Caco-2 (cell line): ENCODE measurements at places on chromosomes 1 and 21. TPM values are rescaled to one million over a fixed set of nuclear protein-coding genes. Genes with fewer than 3 reads are reported as not detected.

DNA sequence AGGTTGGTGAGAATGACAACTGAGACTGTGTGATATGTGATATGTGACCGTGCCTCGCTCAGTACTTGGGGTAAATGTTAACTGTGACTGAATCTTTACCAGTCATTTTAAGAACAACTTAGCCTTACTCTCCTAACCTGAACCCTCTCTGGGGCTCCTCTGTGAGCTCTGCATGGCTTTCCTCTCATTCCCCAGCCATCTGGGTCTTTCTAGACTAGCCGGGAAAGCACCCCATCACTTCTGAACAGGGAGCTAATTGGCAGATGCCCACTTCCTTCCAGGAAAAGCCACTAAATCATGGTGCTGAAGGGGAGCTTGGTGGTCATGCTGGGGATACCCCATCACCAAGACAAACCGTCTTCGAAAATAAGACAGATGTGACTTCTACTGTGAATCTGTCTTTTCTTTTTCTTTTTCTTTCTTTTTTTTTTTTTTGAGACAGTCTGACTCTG is 16.5 kb upstream of the FOXO6 start:
- H3K36me3 ChIP-seq = no peaks in the 10 kb centered on the region
- no peak for DNase-seq
- H3K27me3 ChIP-seq = no peaks in the 10 kb centered on the region
- no peaks in the 10 kb centered on the region for H3K4me1 ChIP-seq

GRCh38 chr1:193103759-193104501 is 1.3 kb downstream of the GLRX2 start:
- H3K4me1 ChIP-seq = peaks cover 8% of the 10 kb centered on the region; the same call in 1 of the 2 replicates
- H3K4me3 ChIP-seq = peak overlapping the region; percentile 57
- DNase-seq = no peak
- peak overlapping the region; percentile 75 for H3K27ac ChIP-seq
- no peaks in the 10 kb centered on the region for H3K27me3 ChIP-seq

- H3K4me1 ChIP-seq = no peaks in the 10 kb centered on the region
- no peak overlapping the region for H3K27ac ChIP-seq
- DNase-seq = no peak
- peaks cover 4% of the 10 kb centered on the region for H3K36me3 ChIP-seq
- no peaks in the 10 kb centered on the region for H3K27me3 ChIP-seq
- H3K4me3 ChIP-seq = no peak overlapping the region
Observed at GRCh38 chr1:21867451-21867996, 55.5 kb downstream of the LDLRAD2 start.

- H3K27me3 ChIP-seq = no peaks in the 10 kb centered on the region
- peaks cover 4% of the 10 kb centered on the region; the same call in 1 of the 2 replicates for H3K4me1 ChIP-seq
- DNase-seq = peak; percentile 46
- peak overlapping the region; percentile 81 for H3K27ac ChIP-seq
- peak overlapping the region; percentile 4 for H3K4me3 ChIP-seq
- no peaks in the 10 kb centered on the region for H3K36me3 ChIP-seq
Observed at GRCh38 chr1:53982034-53982762, 35.8 kb downstream of the LDLRAD1 start.

The LDLRAD1 gene
- total RNA-seq = not detected in 2 replicates

DNA sequence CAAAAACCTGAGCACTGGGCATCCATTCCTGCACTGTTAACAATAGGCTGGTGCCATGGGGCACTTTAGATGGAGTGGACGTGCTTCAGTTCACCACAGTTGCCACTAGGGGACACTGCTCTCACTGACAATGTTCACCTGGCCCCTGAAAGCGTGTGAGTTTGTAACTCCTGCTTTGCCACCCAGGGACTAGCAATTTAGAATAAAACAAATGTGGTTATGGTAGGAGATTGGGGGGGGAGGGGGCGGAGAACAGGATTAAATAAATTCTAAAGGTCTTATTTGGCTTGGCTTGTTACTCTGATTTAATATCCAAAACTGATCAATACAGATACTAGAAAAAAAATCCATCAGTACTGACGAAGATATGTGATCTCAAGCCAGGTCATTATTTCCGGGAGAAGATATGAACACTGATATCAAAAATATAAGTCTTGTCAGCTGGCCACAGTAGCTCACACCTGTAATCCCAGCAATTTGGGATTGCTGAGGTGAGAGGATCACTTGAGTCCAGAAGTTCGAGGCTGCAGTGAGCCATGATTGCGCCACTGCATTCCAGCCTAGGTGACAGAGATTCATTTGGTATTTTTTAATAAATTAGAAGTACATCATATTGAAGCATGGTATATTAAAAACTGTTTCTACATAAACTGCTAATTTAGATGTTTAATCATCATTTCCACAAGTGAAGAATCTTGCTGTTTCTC is 23.2 kb downstream of the INTS7 start:
- no peaks in the 10 kb centered on the region for H3K27me3 ChIP-seq
- DNase-seq = peak; percentile 68
- H3K36me3 ChIP-seq = no peaks in the 10 kb centered on the region

- no peak overlapping the region for H3K4me3 ChIP-seq
- no peak for DNase-seq
- no peaks in the 10 kb centered on the region for H3K4me1 ChIP-seq
- no peaks in the 10 kb centered on the region for H3K36me3 ChIP-seq
- H3K27ac ChIP-seq = peak overlapping the region; percentile 49
Observed at GRCh38 chr21:42684109-42684916, 30.9 kb downstream of the PDE9A start.

The NEGR1 gene
- 0.05 TPM in 1 of 2 replicates, not detected in the other for total RNA-seq

GRCh38 chr1:41882068-41882477 is 36.6 kb downstream of the HIVEP3 start:
- H3K4me3 ChIP-seq = no peak overlapping the region
- no peak for DNase-seq
- H3K4me1 ChIP-seq = 0 out of 2 replicates have a peak, but pooled peaks cover 3% of the 10 kb centered on the region
- H3K36me3 ChIP-seq = no peaks in the 10 kb centered on the region
- no peaks in the 10 kb centered on the region for H3K27me3 ChIP-seq

- H3K27ac ChIP-seq = no peak overlapping the region
- H3K36me3 ChIP-seq = no peaks in the 10 kb centered on the region
- H3K4me1 ChIP-seq = no peaks in the 10 kb centered on the region
- no peak overlapping the region for H3K4me3 ChIP-seq
Observed at GRCh38 chr1:194339471-194339870, 1153.1 kb upstream of the B3GALT2 start.

GRCh38 chr1:108665067-108665466 is 4.2 kb upstream of the HENMT1 start:
- H3K4me1 ChIP-seq = no peaks in the 10 kb centered on the region
- no peak for DNase-seq
- H3K36me3 ChIP-seq = no peaks in the 10 kb centered on the region

The TMPRSS2 gene
- total RNA-seq = 71.0 and 74.9 TPM in 2 replicates

DNA sequence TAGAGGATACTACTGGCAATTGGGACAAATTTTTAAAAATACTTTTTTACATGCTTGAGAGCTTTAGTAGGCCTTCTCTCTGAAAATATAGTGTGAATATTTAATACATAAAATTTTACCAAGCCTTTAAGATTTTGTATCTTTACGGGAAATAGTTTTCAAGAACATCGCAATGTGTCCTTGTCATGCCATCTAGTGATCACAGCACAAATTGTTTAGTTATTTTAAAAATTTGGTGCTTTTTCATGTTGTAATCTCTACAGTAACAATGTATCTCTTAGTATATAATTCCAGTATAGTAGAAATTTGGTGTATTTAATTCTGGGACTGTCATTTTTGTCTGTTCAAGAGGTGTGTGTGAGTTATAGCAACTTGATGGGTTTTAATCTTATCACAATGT is 6.7 kb downstream of the CDC7 start:
- no peaks in the 10 kb centered on the region for H3K36me3 ChIP-seq
- no peak overlapping the region for H3K4me3 ChIP-seq
- DNase-seq = no peak
- H3K4me1 ChIP-seq = 0 out of 2 replicates have a peak, but pooled peaks cover 7% of the 10 kb centered on the region
- H3K27ac ChIP-seq = no peak overlapping the region

The ZNF691 gene
- 6.2 and 7.8 TPM in 2 replicates for total RNA-seq

- no peak overlapping the region for H3K27ac ChIP-seq
- H3K36me3 ChIP-seq = no peaks in the 10 kb centered on the region
- no peaks in the 10 kb centered on the region for H3K4me1 ChIP-seq
- H3K4me3 ChIP-seq = no peak overlapping the region
Observed at GRCh38 chr21:30206551-30207251, 9.2 kb downstream of the CLDN8 start.

The ECM1 gene
- total RNA-seq = 0.95 and 2.4 TPM in 2 replicates

DNA sequence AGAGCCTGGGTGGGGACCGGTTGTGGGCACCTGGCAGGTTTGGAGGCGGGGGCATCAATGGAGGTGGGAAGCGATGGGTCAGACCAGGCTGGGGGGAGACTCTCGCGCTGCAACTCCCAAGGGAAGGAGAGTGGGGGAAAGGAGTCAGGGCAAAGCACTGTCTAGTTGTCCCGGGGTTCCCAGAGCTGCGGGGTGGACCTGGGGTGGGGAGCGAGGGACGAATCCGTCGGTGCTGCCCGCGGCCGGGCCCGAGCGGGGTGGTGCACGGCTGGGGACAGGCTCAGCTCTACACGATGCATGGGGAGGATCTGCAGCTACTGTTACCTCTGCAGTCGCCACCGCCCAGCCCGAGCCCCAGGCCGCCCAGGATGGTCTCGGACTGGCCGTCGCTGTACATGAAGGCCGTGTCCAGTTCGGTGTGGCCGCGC is 427 bp downstream of the AKR7A2 start:
- no peak for DNase-seq
- H3K4me1 ChIP-seq = no peaks in the 10 kb centered on the region
- H3K27me3 ChIP-seq = no peaks in the 10 kb centered on the region
- peak overlapping the region; percentile 93 for H3K4me3 ChIP-seq
- peak overlapping the region; percentile 39 for H3K27ac ChIP-seq

The EDARADD gene
- total RNA-seq = 14.4 and 15.6 TPM in 2 replicates

The LMX1A gene
- not detected in 2 replicates for total RNA-seq

DNA sequence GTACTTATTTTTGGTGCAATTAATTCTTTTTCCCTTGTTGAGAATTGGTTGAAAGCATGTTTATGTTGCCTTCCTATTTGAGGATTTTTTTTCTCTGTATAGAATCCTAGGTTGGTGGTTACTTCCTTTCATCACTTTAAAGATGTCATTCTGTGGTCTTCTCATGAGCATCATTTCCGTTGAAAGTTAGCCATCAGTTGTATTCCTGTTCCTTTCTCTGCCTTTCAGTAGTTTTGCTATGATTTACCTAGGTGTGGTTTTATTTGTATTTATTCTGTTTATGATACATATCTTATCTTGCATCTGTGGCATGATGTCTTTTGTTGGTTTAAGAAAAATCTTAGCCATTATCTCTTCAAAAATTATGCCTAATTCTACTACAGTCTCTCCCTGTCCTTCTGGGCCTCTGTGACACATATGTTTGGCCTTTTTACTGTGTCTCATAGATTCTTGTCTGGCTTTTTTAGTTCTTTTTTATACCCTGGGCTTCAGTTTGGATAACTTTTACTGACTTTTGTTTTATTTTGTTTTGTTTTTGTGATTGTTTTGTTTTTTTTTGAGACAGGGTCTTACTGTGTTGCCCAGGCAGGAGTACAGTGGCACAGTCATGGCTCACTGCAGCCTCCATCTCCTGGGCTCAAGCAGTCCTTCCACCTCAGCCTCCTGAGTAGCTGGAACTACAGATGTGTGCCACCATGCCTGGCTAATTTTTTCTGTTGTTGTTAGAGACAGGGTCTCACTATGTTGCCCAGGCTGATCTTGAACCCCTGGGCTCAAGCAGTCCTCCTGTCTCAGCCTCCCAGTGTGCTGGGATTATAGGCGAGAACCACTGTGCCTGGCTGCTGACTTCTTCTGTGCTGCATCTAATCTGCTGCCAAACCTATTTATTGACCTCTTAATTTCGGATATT is 24.1 kb downstream of the PTGFRN start:
- H3K4me3 ChIP-seq = no peak overlapping the region
- H3K27me3 ChIP-seq = no peaks in the 10 kb centered on the region
- H3K36me3 ChIP-seq = no peaks in the 10 kb centered on the region
- H3K4me1 ChIP-seq = peaks cover 22% of the 10 kb centered on the region

GRCh38 chr1:65264197-65264929 is 45.0 kb upstream of the DNAJC6 start:
- DNase-seq = peak; percentile 22
- no peaks in the 10 kb centered on the region for H3K36me3 ChIP-seq
- no peaks in the 10 kb centered on the region for H3K27me3 ChIP-seq
- H3K4me1 ChIP-seq = no peaks in the 10 kb centered on the region
- H3K27ac ChIP-seq = no peak overlapping the region
- no peak overlapping the region for H3K4me3 ChIP-seq

The SYF2 gene
- 31.5 and 32.3 TPM in 2 replicates for total RNA-seq

- H3K36me3 ChIP-seq = peaks cover 2% of the 10 kb centered on the region
- peaks cover 63% of the 10 kb centered on the region for H3K4me1 ChIP-seq
- peak overlapping the region; percentile 4 for H3K27ac ChIP-seq
- H3K4me3 ChIP-seq = no peak overlapping the region
- no peak for DNase-seq
- no peaks in the 10 kb centered on the region for H3K27me3 ChIP-seq
Observed at GRCh38 chr1:157132616-157133167, 5.5 kb downstream of the ETV3 start.

The ZBTB21 gene
- total RNA-seq = 21.4 and 23.3 TPM in 2 replicates

- no peaks in the 10 kb centered on the region for H3K36me3 ChIP-seq
- DNase-seq = no peak
- no peaks in the 10 kb centered on the region for H3K27me3 ChIP-seq
- H3K4me1 ChIP-seq = peaks cover 16% of the 10 kb centered on the region
- H3K27ac ChIP-seq = no peak overlapping the region
- no peak overlapping the region for H3K4me3 ChIP-seq
Observed at GRCh38 chr1:211334986-211335385, 8.4 kb downstream of the TRAF5 start.

- no peaks in the 10 kb centered on the region for H3K27me3 ChIP-seq
- H3K36me3 ChIP-seq = no peaks in the 10 kb centered on the region
- DNase-seq = no peak
- no peaks in the 10 kb centered on the region for H3K4me1 ChIP-seq
- H3K4me3 ChIP-seq = no peak overlapping the region
Observed at GRCh38 chr1:5393603-5394002, 598.6 kb downstream of the NPHP4 start.

DNA sequence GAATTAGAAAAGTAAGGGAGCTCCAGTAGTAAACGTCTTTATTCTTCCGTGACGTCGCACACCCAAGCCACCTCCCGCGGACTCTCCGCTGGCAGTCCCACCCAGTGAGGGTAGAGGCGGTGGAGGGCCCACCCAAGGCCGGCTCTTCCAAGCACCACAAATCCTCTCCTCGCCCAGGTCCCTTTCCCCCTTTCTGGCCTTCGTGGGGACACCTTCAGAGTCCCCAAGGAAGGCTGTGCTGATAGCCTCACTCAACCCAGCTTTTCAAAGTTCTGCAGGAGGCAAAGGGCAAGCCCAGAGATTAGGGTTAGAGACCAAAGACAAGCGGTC is 349 bp upstream of the GPN2 start:
- no peaks in the 10 kb centered on the region for H3K27me3 ChIP-seq
- H3K36me3 ChIP-seq = no peaks in the 10 kb centered on the region; the same call in none of the 2 replicates
- no peak for DNase-seq
- peak overlapping the region; percentile 96 for H3K4me3 ChIP-seq
- H3K27ac ChIP-seq = peak overlapping the region; percentile 90
- no peaks in the 10 kb centered on the region for H3K4me1 ChIP-seq

DNA sequence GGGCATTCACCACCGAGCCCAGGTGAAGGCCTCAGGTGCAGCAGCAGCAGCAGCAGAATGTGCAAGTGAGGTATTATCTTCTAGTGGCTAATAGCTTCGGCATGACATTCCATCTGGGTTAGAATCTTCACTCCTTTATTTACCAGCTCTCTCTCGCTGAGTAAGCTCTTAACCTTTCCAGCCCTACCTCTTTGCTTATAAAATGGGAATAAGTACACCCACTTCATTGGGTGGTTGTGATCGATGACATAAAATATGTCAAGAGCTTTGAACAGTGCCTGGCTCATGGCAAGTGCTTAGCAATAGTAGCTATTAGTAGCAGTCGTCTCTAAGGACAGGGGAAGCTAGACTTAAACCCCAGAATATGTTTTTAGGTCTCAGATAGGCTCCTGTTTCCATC is 149.5 kb downstream of the NOS1AP start:
- DNase-seq = no peak
- no peaks in the 10 kb centered on the region for H3K36me3 ChIP-seq
- H3K27ac ChIP-seq = no peak overlapping the region
- H3K27me3 ChIP-seq = no peaks in the 10 kb centered on the region
